ENCODE measurements at places on chromosomes 4 and X.

DNA sequence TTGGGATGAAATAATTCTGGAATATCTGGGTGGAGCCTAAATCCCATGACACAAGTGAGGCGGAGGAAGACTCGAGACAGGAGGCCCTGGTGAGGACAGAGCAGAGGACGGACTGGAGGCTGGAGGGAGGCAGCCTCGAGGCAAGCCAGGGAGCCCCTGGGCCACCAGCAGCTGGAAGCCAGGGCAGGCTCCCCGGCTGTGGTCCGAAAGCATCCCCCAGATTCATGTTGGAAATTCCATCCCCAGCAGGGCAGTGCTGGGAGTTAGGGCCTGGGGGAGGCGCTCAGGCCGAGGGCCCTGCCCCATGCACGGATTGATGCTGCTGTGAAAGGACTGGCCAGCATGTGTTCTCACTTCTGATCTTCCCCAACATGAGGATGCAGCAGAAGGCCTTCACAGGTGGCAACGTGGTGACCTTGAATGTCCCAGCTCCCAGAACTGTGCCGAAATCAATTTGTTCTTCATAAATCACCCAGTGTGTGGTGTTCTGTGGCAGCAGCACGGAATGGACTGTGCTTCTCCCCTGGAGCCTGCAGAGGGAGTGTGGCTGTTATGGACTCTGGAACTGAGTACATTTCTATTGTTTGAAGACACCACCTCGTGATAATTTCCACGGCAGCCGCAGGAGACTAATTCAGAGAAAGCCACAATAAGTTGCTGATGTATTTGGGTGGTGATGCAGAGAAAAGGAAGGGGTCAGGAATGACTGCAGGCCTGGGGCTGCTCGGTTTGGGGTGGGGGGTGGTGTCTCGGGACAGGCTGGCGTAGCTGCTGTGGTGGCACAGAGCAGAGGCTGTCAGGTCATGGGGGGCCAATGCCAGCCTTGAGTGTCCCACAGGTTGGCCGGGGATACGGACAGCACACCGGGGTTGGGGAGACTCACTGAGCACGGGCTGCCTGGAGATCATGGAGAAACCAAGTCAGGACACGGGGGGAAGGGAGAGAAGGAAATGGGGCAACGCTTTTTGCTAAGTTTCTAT is 56.9 kb downstream of the PCGF3 start:
- no peak for DNase-seq

GRCh38 chr4:156346959-156347385 is 393.3 kb upstream of the CTSO start:
- DNase-seq, result no peak

DNA sequence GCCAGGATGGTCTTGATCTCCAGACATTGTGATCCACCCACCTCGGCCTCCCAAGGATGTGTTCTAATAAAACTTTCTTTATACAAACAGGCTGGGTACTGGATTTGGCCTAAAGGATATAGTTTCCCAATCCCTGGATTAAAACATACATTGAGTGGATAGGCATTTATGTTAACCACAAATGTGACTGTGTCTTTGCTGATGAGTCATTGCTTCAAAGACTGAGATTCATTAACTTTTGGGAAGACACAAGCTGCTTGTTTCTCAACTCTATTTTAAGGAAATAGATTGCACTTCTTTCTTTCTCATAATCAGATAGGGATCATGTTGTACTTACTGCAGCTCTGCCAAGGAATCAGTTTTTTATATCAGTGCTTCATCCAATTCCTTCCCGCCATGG is 131.3 kb upstream of the AGA start:
- no peak for DNase-seq

DNA sequence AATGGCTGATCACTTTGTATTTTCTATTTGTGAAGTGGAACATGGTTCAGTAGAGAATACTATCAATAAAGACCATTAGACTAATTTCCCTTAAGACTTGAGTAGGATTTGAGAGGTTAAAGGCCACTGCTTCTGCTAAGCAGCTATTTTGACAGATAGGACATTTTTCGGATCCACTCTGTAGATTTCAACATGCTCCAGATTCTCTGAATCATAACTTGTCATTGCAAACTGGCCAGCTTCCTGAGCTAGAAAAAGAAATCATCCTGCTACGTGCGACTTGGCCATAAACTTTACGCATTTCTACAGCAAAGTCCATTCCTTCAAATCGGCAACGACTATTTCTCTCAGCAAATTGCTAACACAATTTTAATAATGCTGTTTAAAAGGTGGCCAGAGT is 55.2 kb downstream of the MGST2 start:
- DNase-seq, result no peak

- DNase-seq, result no peak
Measured at GRCh38 chr4:56466910-56467283, 520 bp upstream of the SRP72 start.

DNA sequence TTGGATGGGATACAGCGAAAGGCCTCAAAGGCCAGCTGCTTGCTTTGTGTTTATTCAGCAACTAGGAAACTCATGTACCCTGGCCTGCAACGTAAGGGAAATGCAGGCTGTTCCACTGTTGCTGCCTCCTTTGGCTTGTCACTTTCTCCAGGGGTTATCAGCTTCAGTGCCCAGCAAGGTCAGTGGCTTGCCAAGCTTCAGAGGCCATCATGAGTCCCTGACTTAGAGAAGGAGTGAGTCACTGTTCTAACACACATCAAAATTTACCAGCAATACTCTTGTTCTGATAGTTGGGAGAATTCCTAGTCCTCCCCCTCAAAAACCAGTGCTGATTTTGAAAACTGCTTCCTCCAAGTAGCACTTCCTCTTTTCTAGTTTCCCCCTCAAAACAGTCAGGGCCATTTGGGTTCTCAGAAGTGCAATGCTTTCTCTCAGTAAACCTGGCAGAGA is 250.8 kb downstream of the ARHGAP24 start:
- no peak for DNase-seq

DNA sequence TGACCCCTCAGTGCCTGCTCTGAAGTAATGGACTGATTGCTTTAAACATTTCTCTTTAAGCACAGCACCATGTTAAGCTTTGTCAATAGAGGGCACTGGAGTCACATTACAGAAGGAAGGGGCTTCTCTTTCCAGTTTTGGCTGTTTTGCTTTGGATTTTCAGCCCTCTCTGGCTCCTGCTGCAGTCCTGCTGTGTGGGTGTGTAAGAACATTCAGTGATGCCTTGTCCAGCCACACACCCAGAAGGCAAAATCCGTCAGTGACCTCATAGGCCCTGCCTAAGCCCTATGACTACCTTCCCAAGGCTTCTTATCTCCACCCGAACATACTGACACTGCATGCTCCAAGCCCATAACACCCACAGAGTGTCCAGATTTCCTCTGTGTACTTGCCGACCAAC is 215.3 kb upstream of the CTSO start:
- DNase-seq, result no peak
